ENCODE measurements at places on chromosomes 6 and 20. TPM values are rescaled to one million over a fixed set of nuclear protein-coding genes. Genes with fewer than 3 reads are reported as not detected.
A peak's percentile ranks its signal among the peaks of the same experiment; 100 is the strongest.

- H3K4me3 ChIP-seq, result no peak overlapping the region
- H3K27me3 ChIP-seq, result no peaks in the 10 kb centered on the region
- DNase-seq, result peak; percentile 61
- H3K27ac ChIP-seq, result peak overlapping the region; percentile 58
Observed at GRCh38 chr6:158060455-158061360, 79.0 kb downstream of the SYNJ2 start.

GRCh38 chr6:70575899-70576495 lies 9.3 kb downstream of the SDHAF4 start:
- no peaks in the 10 kb centered on the region for H3K27me3 ChIP-seq
- no peaks in the 10 kb centered on the region for H3K4me1 ChIP-seq

The CCM2L gene
- 2.4 TPM for total RNA-seq

DNA sequence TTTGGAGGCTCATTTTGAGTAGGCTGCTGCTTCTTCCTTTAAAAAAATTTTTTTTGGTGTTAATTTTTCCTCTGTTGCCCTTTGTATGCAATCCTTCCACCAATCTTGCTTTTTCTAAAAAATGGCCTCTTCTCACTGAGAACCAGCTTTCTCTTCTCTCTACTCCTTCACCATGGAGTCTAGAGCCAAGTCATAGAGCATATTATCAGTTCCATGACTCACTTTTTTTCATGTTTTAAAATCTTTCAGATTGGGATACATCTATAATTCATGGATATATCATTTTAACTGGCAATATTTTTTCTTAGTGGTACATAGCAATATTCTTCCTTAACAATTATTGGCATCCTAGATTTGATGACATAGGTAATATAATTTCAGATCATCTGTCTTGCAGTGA lies 62.7 kb downstream of the SLX4IP start:
- no peaks in the 10 kb centered on the region for H3K27me3 ChIP-seq
- DNase-seq, result no peak
- H3K36me3 ChIP-seq, result no peaks in the 10 kb centered on the region
- no peak overlapping the region for H3K4me3 ChIP-seq
- no peak overlapping the region for H3K27ac ChIP-seq
- H3K4me1 ChIP-seq, result no peaks in the 10 kb centered on the region

GRCh38 chr20:16113736-16114135 lies 459.5 kb downstream of the KIF16B start:
- H3K36me3 ChIP-seq, result no peaks in the 10 kb centered on the region
- H3K4me3 ChIP-seq, result no peak overlapping the region
- H3K27me3 ChIP-seq, result no peaks in the 10 kb centered on the region
- H3K27ac ChIP-seq, result no peak overlapping the region

The BNIP5 gene
- total RNA-seq, result 9.1 TPM

DNA sequence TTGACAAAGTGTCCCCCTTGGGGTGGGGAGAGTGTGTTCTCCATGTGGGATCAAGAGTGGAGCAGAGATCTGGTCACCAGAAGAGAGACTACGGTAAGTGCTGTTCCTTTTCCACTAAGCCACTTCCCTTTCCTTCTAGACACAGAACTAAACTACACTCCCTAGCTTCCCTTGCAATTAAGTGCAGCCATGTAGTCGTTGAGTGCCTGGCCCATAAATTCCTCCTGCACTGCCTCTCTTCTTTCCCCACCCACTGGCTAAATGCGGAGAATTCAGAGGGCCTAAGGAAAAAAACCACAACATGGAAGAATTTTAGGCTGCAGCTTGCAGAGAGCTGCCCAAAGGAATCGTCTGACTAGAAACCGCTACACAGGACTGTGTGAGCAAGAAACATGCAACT lies 1.5 kb downstream of the WDR27 start:
- no peaks in the 10 kb centered on the region for H3K27me3 ChIP-seq
- peaks cover 42% of the 10 kb centered on the region for H3K4me1 ChIP-seq
- DNase-seq, result no peak
- H3K27ac ChIP-seq, result no peak overlapping the region

DNA sequence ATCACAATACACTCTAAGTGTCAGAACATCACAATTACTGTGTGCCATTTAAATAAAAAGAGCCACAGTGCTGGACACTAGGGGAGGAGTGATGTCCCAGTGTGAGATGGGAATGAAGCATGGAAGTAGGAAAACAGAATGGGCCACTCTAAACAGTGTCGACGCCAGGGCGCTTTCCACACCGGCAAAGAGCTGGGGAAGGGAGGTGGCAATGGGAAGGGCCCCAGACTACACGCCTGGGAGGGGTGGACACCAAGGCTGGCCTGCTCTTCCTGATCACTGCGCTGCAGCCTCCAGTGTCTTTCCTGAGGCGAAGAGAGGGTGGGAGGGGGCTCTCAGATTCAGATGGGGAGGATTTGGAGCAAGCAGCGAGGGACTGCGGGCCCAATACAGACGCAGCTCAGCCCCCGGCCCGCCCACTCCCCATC lies 75.9 kb downstream of the ERMARD start:
- H3K27me3 ChIP-seq, result no peaks in the 10 kb centered on the region
- H3K4me3 ChIP-seq, result no peak overlapping the region
- H3K4me1 ChIP-seq, result no peaks in the 10 kb centered on the region

DNA sequence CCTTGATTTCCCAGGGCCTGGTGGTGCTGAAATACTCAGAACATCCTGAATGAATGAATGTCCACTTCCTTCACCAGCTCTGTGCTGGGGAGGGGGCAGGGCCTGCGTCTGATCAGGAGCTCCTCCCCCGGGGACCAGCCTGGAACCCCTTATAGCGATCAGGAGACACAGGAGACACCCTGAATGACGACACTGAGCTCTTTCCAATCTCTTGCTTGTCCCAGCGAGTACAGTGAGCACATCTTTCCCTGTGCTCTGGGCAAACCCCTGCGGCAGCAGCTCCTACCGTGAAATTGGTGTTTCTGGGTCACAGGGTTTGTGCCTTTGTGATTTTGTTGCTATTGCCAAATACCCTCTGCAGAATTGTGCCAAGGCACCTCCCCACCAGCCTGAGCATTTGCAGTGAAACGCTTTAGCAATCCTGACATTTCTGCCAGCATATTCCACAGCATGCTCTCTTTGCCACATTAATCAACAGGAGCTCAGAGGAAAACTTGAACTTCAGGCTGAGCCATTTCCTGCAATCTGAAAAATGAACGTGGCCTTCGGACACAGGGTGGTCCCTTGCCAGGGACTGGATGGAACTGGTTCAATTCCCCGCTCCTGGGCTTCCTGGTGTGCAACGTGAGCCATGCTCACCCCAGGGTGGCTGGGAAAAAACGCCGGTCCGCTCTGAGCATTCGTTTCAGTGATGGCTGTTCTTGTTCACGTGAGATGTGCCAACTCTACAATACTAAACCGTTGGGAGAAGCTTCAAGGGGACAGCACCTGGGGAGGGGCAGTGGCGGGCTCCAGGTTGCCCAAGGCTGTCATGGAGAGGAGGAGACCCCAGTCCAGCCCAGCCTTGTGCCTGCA lies 23.1 kb upstream of the MRGBP start:
- no peaks in the 10 kb centered on the region for H3K36me3 ChIP-seq
- H3K27me3 ChIP-seq, result no peaks in the 10 kb centered on the region
- H3K4me1 ChIP-seq, result peaks cover 9% of the 10 kb centered on the region
- no peak for DNase-seq
- H3K27ac ChIP-seq, result no peak overlapping the region
- H3K4me3 ChIP-seq, result no peak overlapping the region

- H3K36me3 ChIP-seq, result no peaks in the 10 kb centered on the region
- H3K27ac ChIP-seq, result no peak overlapping the region
- H3K27me3 ChIP-seq, result no peaks in the 10 kb centered on the region
Observed at GRCh38 chr6:5923840-5924239, 82.9 kb downstream of the NRN1 start.

The SLC17A9 gene
- total RNA-seq, result 3.8 TPM

- H3K4me1 ChIP-seq, result peaks cover 34% of the 10 kb centered on the region
- peaks cover 4% of the 10 kb centered on the region for H3K36me3 ChIP-seq
- no peak for DNase-seq
- H3K27me3 ChIP-seq, result no peaks in the 10 kb centered on the region
- H3K4me3 ChIP-seq, result peak within 1 kb of the TSS; percentile 87
Observed at GRCh38 chr20:2101057-2101864, at the start of gene STK35. Gene STK35, plus strand, starts transcription at chr20:2101827. Its CDS starts 55 bp downstream, at chr20:2101882.

GRCh38 chr6:134293659-134294161 lies 24.2 kb downstream of the SGK1 start:
- no peak overlapping the region for H3K4me3 ChIP-seq
- peaks cover 9% of the 10 kb centered on the region for H3K4me1 ChIP-seq
- no peaks in the 10 kb centered on the region for H3K36me3 ChIP-seq
- no peak for DNase-seq

DNA sequence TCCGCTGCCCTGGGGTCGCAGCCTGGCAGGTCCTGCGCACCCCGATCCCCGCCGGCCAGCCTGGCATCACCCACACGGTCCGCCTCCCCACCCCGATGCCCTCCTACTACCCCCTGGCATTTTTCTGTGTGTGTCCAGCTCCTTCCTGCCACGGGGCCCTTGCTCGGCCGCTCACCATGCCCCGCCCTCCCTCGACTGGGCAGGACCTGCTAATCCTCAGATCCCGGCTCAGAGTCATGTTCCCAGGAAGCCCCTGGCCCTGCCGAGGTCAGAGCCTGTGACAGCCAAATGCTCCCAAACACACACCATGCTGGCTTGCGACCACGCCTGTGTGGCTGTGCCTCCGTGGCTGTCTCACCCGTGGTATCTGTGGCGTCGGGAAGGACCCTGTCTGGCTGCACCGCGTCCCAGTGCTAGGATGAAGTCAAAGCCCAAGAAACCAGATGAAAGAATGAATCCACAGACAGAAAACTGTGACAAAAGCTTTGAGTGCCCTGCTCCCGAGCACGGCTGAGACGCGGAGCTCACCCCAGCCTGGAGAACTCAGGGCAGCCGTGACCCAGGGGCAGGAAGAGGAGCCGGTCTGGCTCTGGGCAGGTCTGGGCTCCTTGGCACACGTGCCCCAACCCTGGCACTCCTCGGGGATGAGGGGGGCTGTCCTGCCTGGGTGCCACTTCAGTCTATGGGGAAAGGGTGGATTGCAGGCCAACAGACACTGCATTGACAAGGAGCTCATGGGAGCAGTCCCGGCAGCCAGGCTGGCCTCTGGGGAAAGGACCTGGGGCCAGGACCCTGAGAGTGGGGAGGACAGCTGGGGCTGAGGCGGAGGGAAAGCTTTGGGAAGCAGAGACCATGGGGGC lies 20.8 kb upstream of the SLCO4A1 start:
- no peak overlapping the region for H3K4me3 ChIP-seq
- peaks cover 36% of the 10 kb centered on the region for H3K4me1 ChIP-seq
- H3K27ac ChIP-seq, result peak overlapping the region; percentile 11
- no peak for DNase-seq
- no peaks in the 10 kb centered on the region for H3K27me3 ChIP-seq

GRCh38 chr6:94751641-94752329 lies 825.5 kb upstream of the MANEA start:
- H3K4me3 ChIP-seq, result no peak overlapping the region
- no peak overlapping the region for H3K27ac ChIP-seq
- no peaks in the 10 kb centered on the region for H3K27me3 ChIP-seq
- H3K4me1 ChIP-seq, result no peaks in the 10 kb centered on the region

GRCh38 chr6:110781522-110782214 lies 33.6 kb downstream of the CDK19 start:
- no peak overlapping the region for H3K4me3 ChIP-seq
- no peaks in the 10 kb centered on the region for H3K27me3 ChIP-seq
- no peak overlapping the region for H3K27ac ChIP-seq
- no peaks in the 10 kb centered on the region for H3K4me1 ChIP-seq

DNA sequence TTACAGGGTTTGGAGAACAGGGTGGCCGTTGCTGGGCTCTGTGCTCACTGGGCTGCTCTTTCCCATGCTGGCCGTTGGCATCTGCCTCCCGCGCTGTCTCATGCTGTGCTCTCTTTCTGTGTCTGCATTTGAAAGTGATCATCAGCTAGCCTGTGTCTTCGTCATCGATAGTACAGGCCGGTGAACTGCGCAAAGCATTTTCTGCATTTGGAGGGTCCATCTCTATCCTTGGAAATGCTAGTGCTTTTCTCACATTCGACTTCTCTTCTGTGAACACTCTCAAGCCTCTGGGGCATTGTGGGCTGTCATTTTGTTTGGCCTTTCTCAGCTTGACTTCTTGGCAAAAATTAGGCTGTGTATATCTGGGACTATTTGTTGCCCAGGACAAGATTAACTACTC lies 6.8 kb upstream of the SNHG17 start:
- no peaks in the 10 kb centered on the region for H3K4me1 ChIP-seq
- no peak overlapping the region for H3K27ac ChIP-seq
- no peak overlapping the region for H3K4me3 ChIP-seq
- DNase-seq, result no peak
- no peaks in the 10 kb centered on the region for H3K27me3 ChIP-seq
- H3K36me3 ChIP-seq, result no peaks in the 10 kb centered on the region

The DDO gene
- total RNA-seq, result 3.5 TPM

The LTB gene
- not detected for total RNA-seq

The SERINC3 gene
- total RNA-seq, result 24.8 TPM

GRCh38 chr20:10595985-10596384 lies 77.8 kb downstream of the JAG1 start:
- H3K4me3 ChIP-seq, result no peak overlapping the region
- no peaks in the 10 kb centered on the region for H3K4me1 ChIP-seq
- no peaks in the 10 kb centered on the region for H3K27me3 ChIP-seq
- no peak overlapping the region for H3K27ac ChIP-seq
- no peaks in the 10 kb centered on the region for H3K36me3 ChIP-seq

The PPDPF gene
- total RNA-seq, result 250 TPM

The NRM gene
- 2.7 TPM for total RNA-seq

DNA sequence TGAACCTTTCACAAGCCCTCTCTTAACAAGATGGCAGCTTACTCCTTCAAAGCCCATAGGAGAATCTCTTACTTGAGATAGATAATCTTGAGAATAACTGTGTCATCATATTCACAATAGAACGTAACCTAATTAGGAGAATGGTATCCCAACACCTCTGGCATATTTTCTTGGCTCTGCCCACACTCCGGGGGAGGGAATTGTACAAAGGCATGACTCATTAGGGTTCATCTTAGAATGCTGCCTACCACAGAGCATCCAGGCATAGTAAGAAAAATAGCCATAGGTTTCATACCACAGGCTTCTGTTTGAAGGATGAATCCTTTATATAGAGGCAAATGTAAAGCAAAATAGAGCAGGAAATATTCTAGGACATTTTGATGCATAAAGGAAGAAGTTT lies 1100.6 kb upstream of the CITED2 start:
- H3K27me3 ChIP-seq, result no peaks in the 10 kb centered on the region
- DNase-seq, result no peak
- no peak overlapping the region for H3K27ac ChIP-seq
- H3K36me3 ChIP-seq, result no peaks in the 10 kb centered on the region

The LY86 gene
- 1.7 TPM for total RNA-seq

- no peaks in the 10 kb centered on the region for H3K4me1 ChIP-seq
- no peaks in the 10 kb centered on the region for H3K27me3 ChIP-seq
- no peak overlapping the region for H3K4me3 ChIP-seq
- H3K36me3 ChIP-seq, result no peaks in the 10 kb centered on the region
Observed at GRCh38 chr6:2184700-2185455, 60.5 kb downstream of the GMDS start.

- no peaks in the 10 kb centered on the region for H3K4me1 ChIP-seq
- no peak for DNase-seq
- H3K36me3 ChIP-seq, result no peaks in the 10 kb centered on the region
- H3K4me3 ChIP-seq, result no peak overlapping the region
Observed at GRCh38 chr6:100721256-100721655, 159.9 kb downstream of the ASCC3 start.
